Astrocyte of the spinal cord (primary cell): ENCODE measurements at places on chromosomes 5 and 9.

DNA sequence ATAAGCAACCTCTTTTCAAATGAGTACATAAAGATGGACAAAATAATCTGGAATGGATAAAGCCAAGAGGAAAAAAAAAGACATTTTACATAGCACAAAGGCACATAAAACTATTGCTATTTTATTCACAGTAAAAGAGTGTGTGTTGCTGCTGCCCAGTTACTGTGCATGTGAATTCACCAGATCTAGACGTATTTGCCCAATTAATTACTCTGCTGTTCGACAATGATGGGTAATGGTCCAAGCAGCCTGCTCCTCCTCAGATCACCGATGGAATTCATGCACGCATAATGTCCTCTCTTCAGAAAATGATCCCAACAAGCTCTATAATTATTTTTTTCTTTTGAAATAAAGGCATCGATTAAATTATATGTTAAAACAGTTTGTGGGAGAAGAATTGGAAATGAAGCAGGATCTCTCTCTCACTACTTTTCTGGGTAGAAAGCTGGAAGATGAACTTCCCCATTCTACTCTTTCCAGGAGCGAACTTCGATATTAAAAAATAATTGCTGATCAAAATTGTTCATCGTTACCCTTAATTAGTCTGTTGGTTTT, 357.4 kb upstream of the CCNH start:
- no peak for DNase-seq

- no peak for DNase-seq
Measured at GRCh38 chr5:10800852-10801251, 39.8 kb upstream of the DAP start.

DNA sequence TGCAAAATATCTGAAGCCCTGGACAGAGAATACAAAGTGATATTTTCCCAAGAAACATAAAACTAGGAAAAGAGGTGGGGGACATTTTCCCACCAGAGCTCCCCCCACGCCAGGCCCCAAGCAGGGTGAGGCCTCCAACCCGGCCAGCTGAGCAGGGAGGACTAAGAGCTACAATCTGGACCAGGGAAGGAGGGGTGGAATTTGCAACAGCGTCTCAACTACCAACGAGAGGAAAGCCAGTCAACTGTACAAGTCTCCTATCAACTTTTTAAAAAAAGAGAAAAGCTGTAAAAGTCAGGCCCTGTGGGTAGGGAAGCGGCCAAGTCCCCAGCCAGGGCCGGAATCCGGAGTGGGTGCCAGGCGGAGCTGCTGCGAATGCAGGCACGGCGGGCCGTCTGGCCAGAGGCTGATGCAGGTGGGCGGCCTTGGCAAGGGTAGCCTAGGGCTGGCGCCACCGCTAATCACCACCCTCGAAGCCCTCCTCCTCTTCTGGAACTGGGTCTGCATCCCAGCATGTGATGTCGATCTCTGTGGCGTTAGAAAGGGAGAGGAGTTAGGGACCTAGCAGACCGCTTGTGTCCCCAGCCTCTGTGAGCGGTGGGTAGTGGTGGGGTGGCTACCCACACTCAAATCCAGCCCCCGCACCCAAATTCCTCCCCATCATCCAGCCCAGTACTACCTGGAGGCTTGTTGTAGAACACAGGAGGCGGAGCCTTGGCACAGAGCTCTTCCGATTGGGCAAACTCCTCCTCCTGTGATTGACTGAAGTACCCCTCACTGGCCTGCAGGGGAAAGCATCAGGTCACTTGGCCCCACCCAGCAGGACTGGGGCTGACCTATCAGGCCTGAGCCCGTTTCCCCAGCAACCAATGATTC, 10.6 kb downstream of the PRR7 start:
- peak; percentile 97 for DNase-seq

- no peak for DNase-seq
Measured at GRCh38 chr9:87547671-87548081, 50.0 kb downstream of the DAPK1 start.

DNA sequence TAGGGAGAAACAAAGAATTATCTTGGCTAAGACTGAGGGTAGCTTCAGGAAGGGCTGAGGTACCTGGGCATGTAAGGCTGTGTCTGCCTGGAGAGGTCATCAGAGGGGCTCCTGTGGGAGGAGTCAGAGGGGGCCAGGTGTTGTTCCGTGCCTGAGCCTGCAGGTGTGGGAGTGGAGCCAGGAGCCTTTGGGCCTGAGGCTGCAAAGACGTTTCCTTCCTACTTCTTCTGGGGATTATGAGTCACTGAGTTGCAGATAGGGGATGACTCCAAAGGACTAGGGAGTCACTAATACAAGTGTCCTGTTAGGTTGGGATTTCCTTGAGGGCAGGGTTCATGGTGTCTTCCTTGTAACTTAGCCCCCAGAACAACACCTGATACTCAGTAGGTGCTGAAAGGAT, 391.1 kb downstream of the ARHGEF28 start:
- no peak for DNase-seq

DNA sequence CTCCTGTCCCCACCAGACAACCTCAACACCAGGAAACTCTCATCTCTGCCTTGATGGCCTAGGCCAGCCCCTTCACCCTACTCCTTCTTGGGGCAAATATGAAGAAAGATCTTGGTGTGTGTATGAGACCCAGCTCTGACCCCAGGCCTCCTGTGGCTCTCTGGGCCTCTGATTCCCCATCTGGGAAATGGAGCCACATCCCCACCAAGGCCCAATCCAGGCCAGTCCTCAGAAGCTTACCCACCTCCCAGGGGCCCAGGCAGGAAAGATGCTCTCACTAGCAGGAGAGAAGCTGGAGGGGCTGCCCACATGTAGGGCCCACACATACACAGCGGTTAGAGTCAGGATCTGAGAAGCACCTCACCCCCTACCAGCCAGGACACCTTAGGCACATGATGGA, 38.9 kb downstream of the BICD2 start:
- DNase-seq, result no peak

- DNase-seq, result no peak
Measured at GRCh38 chr9:136092353-136092650, 2.8 kb downstream of the NACC2 start.

GRCh38 chr9:91489361-91489899, 65.8 kb upstream of the NFIL3 start:
- DNase-seq, result peak; percentile 91

- DNase-seq, result peak; percentile 30
Measured at GRCh38 chr5:53099546-53099945, 10.0 kb downstream of the MOCS2 start.

DNA sequence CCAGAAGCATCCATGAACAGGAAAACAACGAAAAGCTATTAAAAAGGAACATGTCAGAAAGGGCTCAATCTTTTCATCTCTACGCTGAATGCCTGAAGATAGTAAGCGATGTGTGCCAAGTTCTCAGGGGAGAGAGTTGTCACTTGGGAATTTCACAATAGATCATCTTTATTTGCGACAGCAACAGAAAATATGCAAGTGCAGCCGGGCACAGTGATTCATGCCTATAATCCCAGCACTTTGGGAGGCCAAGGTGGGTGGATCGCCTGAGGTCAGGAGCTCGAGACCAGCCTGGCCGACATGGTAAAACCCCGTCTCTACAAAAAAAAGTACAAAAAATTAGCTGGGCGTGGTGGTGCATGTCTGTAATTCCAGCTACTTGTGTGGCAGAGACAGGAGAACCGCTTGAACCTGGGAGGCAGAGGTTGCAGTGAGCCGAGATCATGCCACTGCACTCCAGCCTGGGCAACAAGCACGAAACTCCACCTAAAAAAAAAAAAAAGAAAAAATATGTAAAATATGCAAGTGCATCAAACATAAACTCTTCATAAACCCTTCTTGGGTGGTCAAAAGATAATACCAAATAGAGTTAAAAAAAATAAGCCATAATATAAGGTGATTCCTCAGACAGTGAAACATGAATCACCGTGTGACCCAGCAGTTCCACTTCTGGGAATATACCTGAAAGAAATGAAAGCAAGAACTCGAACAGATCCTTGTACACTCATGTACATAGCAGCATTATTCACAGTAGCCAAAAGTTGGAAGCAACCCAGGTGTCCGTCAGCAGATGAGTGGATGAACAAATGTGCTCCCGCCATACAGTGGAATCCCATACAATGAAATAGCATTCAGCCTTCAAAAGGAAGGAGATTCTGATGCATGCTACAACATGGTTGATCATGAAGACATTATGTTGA, 16.2 kb downstream of the SFXN1 start:
- no peak for DNase-seq

- DNase-seq, result no peak
Measured at GRCh38 chr9:11182001-11182400, 569.2 kb upstream of the PTPRD start.

DNA sequence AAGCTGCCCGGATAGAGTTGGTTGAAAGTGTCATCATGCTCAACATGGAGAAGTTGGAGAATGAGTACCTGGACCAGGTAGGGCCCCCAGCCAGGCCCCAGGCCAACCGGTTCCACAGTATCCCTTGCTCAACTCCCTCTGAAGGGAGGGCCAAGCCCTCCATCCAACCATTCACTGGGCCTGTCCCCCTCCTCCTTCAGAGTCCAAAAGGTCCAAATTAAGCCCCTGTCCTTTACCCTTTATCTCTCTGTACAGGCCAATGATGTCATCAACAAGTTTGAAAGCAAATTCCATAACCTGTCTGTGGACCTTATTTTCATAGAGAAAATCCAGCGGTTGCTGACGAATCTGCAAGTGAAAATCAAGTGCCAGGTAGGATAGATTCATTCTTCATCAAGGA, 47.2 kb downstream of the CCDC180 start:
- no peak for DNase-seq

DNA sequence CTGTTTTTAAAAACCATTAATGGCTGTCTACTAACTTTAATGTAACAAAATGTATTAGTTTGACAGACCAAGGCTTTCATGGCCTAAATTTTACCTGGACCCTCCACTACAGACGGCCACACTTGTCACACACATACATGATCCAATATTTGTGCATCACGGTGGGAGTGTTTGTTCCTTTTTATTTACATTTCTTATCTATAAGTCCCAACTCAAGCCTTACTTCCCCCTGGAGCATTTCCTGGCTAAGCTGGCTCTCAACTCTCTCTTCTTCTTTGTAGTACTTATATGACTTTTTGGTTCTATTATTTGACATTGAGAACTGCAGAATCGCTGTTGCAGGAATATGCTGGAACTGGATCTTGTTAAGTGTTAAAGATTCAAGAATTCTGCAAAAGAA, 534.4 kb downstream of the RAB3C start:
- DNase-seq, result no peak

- DNase-seq, result no peak
Measured at GRCh38 chr9:105236261-105236660, 8.2 kb upstream of the SLC44A1 start.

- DNase-seq, result no peak
Measured at GRCh38 chr9:130181678-130182380, 9.6 kb downstream of the NCS1 start.

DNA sequence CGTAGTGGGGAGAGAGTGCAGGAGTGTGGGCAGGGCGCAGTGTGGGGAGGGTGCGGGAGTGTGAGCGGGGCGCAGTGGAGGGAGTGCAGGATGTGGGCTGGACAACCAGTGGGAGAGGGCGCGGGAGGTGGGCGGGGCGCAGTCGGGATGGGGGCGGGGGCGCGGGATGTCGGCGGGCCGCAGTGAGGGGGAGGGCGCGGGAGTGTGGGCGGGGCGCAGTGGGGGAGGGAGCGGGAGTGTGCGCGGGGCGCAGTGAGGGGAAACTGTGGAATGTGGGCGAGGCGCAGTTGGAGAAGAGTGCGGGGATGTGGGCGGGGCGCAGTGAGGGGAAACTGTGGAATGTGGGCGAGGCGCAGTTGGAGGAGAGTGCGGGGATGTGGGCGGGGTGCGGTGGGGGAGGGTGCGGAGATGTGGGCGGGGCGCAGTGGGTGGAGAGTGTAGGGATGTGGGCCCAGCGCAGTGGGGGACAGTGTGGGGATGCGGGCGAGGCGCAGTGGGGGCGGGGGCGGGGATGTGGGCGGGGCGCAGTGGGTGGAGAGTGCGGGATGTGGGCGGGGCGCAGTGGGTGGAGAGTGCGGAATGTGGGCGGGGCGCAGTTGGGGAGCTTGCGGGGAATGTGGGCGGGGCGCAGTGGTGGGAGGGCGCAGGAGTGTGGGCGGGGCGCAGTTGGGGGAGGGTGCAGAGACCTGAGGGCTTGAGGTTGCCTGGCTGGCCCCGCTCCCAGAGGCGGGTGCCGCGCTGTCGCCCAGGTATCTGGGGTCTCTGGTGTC, at the start of gene NXNL2:
NXNL2 (plus strand) TSS at position 723 of the 770 bp plus-strand sequence. CDS start 257 bp downstream, outside the sequence.
- DNase-seq, result peak; percentile 83

DNA sequence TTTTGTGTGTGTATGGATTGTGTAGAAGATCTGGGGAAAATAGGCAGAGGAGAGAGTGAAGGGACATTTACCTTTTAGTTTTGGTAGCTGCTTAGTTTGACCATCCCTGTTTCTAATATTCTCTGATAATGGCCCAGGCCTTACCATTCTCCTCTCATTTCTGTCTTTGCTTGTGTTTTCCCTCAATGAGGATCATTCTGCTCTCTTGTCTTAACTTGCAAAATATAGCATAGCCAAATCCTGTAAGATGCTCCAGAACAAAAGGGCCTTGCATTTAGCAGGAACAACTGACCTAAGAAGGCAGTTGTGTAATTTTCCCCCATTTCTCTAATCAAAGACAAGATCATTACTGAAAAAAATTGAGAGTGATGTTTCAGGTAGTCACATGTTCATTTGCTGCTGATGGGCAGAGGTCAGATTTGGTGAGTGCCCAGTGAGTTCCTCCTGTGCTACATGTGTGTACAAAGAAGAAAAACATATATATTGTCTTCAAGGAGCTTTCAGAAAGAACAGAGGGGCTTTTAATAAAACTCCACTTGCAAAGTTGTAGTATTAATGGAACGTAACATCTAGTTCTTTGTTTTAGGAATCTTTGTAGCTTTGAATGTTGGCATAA, 139.5 kb downstream of the KDM4C start:
- no peak for DNase-seq

DNA sequence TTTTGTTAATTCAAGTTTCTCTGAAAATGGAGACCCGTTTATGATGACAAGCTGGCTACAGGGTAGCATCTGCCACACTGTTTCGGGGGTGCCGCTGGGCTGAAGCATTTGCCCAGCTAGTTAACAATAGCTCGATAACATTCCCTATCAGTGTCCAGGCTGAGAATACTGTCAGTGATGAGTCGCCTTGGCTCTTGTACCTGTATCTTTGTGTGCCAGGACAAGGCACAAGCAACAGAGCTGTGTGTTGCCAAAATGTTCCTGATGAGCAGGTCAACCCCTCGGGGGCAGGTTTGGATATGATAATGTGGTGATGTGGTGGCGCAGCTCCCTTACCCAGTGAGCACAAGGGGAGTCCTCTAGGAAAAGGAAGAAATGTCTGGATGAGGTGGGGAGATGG, 7.0 kb downstream of the TGFBI start:
- DNase-seq, result no peak

- DNase-seq, result no peak
Measured at GRCh38 chr5:129724222-129724621, 23.7 kb upstream of the MINAR2 start.

GRCh38 chr9:126505697-126506346, 107.9 kb upstream of the LMX1B start:
- no peak for DNase-seq

DNA sequence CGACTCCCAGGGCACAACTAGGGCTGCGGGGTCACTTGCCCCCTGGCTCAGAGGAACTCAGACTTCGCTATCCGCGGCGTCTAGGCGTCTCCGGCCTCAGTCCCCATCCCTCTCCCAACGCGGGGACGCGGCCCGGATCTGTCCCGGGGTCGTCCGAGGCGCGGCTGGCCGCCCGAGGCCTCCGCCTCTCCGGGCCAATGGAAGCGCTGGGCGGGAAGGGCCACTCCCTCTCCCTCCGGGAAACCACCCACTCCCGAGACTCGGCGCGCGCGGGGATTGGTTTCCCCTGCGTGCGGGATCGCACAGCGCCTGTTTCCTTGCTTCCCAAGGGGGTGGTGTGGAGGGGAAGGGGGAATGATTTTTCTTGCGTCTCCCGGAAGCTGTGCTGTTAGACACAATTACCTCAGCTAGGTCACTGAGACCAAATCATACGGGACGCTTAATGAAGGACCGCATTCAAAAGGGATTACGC, 38.3 kb downstream of the NR2F1 start:
- peak; percentile 88 for DNase-seq
